ENCODE measurements at places on chromosomes 6 and 20.
A peak's percentile ranks its signal among the peaks of the same experiment; 100 is the strongest.

- peak; percentile 96 for DNase-seq
Observed at GRCh38 chr6:13302751-13303667, 25.3 kb downstream of the TBC1D7 start.

DNA sequence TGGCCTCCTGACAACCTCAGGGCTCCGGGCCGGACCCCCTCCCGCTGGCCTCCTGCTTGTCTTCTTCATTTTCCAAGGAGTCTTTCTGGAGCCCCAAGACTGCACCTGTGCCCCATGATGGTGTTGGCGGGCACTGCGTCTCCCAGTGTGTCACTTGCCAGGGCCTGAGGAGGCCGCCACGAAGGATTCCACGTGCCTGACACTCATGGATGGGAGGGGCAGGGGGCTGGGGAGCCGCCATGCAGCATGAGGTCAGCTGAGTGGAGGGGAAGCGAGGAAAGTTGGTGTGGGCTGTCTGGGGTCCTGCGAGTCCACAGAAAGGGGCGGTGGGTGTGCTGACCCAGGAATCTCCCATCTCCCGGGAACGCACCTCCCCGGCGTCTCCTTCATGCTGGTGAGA lies 165.7 kb downstream of the SMOC2 start:
- no peak for DNase-seq

DNA sequence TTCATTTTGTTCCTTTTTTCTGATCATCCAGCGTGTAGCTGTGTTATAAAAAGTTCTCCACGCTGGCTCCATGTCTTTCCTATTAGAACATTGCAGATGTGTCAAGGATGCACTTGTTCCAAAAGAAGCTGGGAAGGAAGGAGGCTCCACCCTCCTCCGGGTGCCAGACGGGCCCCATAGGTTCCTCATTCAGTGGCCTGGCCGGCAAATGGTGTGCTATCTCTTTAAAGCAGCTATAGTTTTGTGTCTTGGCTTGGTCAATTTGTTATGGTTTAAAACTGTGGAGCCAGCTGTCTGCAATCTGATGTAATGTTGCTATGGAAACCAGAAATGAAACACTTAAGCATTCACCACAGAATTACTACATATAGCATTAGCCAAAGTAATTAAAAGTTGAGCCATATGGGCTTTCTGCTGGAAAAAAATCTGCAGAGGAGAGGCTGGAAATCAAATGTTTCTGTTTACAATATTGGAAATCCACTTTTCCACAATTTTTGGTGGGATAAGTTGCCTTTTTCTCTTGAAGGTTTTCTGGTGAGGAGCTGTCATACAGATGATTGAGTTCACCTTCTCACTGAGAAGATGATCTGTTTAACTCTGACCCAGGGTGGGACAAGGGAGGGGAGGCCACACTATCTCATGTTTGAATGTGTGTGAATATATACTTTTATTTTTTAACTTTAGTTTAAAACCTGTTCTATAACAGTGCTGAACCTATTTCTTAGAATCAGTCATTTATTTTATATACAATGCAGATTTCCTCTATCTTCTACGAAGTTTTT lies 167.4 kb downstream of the SASH1 start:
- peak; percentile 77 for DNase-seq

DNA sequence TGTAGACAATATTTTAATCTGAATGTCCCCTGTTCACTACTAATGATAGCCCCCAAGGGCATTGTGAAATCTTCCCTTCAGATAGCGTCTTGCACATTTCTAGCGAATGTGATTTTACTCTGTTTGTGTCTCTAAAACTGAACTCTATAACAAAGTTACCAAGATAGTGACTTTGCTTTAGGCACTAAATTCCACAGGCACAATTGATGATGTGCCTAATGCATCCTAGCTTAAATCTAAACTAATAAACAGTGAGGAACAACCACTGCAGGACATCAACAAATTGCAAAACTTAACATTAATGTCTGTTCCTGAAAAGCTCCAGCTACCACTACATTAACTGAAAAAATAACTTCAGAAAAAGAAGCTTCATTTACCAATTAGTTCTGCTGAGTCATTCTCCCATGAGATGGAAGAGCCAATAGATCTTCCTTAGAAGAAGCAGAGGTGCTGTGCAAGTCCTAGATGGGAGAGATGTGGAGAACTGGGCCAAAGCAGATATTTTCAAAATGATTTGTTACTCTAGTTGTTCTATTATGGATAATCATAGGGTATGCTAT lies 1065.0 kb downstream of the EPHA7 start:
- DNase-seq = no peak

DNA sequence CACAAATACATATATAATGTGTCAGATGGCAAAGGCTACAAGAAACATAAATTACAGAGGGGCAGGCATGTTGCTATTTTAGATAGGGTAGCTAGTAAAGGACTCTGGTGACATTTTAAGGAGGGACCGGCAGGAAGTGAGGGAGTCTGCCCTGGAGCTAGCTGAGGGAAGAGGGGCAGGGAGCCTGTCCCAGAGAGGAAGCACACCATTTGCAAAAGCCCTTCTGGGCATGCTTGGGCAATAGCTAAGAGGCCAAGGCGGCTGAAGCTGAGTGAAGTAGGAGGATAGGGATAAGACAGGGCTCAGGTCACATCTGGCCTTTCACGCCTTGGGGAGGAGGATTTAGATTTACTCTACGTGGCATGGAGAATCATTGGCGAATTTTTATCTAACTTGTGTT lies 96.2 kb downstream of the RTN4IP1 start:
- no peak for DNase-seq

GRCh38 chr6:85576476-85576875 lies 17.2 kb downstream of the SNX14 start:
- no peak for DNase-seq

DNA sequence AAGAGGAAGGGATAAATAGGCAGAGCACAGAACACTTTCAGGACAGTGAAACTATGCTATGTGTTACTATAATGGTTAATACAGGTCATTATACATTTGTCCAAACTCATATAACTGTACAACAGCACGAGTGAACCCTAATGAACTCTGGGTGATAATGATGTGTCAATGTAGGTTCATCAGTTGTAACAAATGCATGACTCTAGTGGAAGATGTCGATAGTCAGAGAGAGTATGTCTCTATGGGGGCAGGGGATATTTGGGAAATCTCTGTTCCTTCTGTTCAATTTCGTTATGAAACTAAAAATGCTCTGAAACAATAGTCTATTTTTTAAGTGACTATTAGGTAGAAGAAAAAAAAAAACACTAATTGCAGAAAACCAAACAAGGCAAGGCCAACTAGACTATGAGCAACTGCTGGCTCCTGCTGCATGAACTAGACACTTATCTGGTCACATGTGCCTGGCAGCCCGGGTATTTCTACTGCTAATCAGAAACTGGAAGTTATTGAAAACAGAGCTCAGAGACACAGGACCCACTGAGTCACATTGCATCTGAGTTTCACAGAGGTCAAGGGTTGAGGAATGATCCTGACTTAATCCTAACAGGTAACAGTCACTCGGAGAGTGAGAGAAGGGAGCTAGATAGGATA lies 97.9 kb downstream of the ISM1 start:
- no peak for DNase-seq

GRCh38 chr6:111918825-111919224 lies 45.6 kb upstream of the FYN start:
- peak; percentile 60 for DNase-seq

GRCh38 chr6:13729891-13730290 lies 18.3 kb upstream of the RANBP9 start:
- peak; percentile 72 for DNase-seq

GRCh38 chr20:654417-654750 lies 1.4 kb upstream of the SRXN1 start:
- no peak for DNase-seq

DNA sequence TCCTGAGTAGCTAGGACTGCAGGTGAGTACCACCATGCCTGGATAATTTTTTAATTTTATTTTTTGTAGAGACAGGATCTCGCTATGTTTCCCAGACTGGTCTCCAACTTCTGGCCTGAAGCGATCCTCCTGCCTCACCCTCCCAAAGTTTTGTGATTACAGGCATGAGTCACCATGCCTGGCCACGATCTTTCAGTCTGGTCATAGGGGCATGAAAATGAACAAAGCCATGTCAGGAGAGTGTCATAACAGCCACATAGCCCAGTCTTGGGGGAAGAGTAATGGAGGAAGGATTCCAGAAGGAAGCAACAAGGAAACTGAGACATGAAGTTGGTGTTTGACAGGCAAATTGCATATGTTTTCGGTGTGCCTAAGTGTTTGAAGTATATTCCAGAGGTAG lies 17.0 kb upstream of the SNX3 start:
- no peak for DNase-seq

- DNase-seq = no peak
Observed at GRCh38 chr6:6590530-6590929, 2.0 kb downstream of the LY86 start.

DNA sequence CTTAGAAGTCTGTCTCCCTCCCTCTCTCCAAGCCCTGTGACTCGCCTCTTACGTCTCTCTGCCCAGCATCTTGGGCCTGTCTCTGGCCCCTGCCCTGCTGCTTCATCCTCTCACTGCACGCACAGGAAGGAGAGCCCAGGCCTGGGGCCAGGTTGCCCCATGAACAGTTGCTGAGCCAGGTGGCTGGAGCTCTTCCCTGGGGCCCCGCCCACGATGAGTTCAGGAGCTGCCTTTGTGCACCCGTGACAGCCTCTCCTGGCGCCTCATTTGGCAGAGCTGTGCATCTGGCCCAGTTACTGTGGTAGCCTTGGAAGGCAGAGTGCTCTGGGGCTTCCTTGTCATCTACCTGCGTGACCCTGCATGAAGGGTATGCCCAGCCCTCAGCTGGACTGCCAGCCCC lies 44.5 kb downstream of the SLC52A3 start:
- no peak for DNase-seq

- no peak for DNase-seq
Observed at GRCh38 chr20:37209661-37210314, 30.4 kb upstream of the MROH8 start.

DNA sequence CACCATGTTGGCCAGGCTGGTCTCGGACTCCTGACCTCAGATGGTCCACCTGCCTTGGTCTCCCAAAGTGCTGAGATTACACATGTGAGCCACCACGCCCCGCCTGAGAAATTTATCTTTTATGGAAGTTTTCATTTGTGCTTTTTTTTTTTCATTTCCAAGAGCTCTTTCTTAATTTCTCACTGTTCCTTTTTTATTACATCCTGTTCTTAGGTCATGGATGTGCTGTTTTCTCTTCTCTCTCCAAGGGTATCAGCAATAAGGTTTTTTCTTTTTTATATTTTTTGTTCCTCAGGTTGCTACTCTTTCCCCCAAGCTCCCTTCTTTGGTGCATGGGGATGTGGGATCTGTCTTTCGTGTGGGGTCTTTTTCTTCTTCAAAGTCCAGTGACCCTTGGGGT lies 21.2 kb upstream of the LSM14B start:
- DNase-seq = no peak
